ELF-1 (cell line): ENCODE measurements at places on chromosomes 7 and 10.

DNA sequence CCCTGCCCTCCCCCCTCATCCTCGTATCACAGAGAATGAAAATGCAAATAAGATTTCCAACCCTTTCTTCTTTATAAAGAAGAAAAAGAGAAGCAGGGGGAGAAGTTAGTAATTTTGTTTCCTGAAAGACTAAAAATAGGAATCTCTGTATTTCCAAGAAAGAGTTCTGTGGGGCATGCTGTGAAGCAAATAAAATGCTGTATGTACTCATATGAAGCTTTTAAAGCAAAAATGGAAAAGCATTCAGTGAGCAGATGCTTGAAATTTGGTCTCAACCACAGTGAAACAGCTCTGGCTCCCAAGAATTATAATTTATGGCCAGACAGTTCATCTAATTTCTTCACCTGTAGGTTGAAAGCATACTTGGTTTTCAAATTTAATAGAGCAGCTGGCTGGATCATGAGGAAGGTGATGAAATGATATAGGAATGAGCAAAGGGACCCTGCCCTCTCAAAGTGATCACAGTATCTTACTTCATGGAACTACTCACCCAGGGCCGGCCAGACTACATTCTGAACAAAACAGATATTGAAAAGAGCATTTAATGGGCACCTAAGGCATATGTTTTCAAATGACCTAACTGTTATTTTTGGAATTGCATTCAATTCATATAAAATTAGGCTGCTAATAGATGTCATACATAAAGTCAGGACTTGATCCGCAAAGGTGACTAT is 31.4 kb downstream of the SVIL start:
- DNase-seq: no peak

- peak; percentile 84 for DNase-seq
Measured at GRCh38 chr7:44333911-44334733, 8.7 kb upstream of the CAMK2B start.

- DNase-seq: no peak
Measured at GRCh38 chr10:28418069-28418468, 114.8 kb upstream of the WAC start.

- no peak for DNase-seq
Measured at GRCh38 chr10:96609510-96609909, 22.7 kb upstream of the TM9SF3 start.

- DNase-seq: no peak
Measured at GRCh38 chr10:12907656-12908055, 93.9 kb downstream of the CCDC3 start.

DNA sequence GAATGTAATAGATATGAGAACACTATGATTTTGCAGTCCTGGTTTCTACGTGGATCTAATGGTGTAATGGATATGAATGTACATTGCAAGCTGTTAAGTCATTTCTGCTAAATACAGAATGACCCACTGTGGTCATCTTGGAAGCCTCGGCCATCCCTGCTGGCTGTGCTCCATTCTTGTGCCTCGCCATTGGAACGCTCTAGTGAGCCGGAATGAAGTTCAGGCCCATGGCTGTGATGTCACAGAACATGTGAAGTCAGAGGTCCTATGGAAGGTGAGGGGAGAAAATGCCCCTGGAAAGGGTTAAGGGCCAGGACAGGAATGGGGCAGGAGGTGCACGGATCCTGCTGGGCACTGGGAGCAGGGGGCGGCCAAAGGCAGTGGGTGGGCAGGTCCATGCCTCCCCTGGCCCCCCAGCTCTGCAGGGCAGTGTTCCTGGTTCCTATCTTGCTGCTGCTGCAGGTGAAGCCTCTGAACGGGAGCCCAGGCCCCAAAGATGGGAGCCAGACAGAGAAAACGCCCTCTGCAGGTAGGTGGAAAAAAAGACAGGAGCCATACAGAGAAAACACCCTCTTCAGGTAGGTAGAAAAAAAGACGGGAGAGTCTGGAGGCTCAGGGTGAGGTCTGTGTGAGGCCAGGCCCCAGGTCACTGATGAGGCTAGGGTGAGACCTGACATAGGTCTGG is at the start of gene LLCFC1:
LLCFC1 (plus strand) TSS at position 259 of the 685 bp plus-strand sequence; CDS start at position 397, 138 bp downstream.
- DNase-seq: peak; percentile 76

GRCh38 chr10:98138031-98138430 is 3.6 kb downstream of the R3HCC1L start:
- DNase-seq: no peak

GRCh38 chr7:42237811-42238541 is 967 bp upstream of the GLI3 start:
- peak; percentile 85 for DNase-seq

- DNase-seq: no peak
Measured at GRCh38 chr10:120156614-120157274, 264.2 kb downstream of the SEC23IP start.

- DNase-seq: no peak
Measured at GRCh38 chr7:39582536-39582935, 16.3 kb downstream of the YAE1 start.

DNA sequence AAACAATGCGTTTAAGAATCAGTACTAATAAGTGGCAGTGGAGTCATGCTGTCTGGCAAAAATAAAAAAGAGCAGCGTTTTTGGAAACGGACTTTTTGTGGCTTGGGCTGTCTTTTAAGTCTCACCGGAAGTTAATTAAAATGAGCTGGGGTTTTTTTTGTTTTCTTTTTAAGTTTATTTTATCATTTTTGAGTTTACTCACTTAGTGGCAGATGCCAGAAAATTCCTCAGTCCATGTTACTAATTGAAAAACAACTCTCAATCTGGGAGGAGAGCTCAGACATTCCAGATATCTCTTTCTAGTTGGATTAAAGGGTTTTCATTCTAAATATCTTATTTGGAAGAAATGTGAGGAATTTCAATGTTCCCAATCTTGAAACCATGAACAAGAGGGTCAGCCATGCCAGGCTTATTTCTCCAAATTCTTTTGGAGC is 133.8 kb upstream of the AGR3 start:
- no peak for DNase-seq

DNA sequence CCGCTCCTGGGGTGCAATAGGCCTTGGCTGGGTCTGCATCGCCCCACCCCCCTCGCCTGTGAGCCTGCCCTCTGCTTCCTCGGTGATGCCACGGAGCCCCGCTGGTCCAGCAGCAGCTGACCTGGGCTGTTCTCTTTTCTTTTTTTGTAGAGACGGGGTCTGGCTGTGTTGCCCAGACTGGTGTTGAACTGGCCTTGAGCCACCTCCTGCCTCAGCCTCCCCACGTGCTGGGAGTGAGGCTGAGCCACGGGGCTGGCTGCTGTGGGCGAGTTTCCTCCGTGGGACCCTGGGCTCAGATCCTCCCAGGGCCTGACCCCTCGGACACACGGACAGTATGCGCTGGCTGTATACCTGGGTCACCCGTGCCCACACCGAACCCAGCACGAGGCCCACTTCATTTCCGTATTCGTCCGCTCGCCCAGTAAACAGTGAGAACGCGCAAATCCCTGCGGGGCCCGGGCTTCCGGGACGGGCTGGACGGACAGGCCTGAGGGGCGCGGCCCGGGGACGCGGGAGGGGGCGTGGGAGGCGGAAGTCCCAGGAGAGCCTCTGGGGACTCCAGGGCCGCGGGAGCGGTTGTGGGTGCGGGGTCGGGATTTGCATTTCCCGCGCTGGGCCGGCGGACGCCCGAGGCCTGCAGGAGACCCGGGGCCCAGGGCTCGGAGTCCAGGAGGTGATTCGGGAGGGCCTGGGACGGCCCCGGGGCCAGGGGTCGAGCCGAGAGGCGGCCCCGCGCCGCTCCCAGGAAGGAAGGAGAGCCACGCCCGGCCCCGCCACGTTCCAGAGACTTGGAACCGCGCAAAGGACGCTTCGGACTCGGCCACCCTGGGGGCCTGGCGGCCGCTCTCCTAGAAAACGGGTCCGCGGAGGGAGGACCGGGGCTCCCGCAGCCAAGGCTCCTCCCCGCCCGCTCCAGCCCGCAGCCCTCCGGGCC is 57.7 kb upstream of the DNAJB6 start:
- no peak for DNase-seq

DNA sequence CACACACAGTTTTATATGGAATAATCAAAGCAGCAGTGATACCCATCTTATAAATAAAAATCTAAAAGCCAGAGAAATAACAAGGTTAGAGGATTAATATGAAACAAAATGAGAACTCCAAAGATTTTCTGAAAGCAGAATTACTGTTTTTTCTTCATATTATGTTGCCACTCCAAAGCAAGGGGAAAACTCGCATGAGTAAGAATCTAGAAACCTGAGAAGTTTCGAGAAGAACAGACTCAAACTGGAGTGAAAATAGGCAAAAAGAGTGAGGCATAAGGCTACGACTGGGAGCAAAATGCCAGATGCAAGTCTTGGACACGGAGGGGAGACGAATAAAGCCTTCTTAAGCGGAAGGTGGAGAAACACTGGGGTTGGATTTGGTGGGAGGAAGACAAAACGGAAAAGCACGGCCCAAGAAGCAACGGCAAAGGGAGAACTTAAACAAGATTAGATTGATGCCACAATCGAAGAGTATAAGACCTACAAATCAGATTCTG is 923 bp downstream of the TNPO3 start:
- no peak for DNase-seq

DNA sequence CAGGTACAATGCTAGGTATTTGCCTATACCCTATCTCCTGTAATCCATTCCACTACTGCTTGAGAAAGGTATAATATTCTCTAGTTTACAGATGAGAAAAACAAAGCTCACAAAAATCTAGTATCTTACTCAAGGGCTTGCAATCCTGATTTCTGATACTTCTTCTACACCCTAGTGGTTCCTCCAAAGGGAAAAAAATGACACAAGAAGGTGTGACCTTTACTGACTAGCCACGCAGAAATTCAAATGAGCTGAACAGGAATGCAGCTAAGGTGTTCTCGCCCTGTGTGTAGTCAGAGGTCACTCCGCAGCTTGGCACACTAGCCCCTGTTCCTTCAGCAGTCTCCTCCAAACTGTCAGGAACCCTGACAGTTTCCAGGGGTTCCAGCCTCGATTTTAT is 59.5 kb upstream of the TM9SF3 start:
- no peak for DNase-seq

DNA sequence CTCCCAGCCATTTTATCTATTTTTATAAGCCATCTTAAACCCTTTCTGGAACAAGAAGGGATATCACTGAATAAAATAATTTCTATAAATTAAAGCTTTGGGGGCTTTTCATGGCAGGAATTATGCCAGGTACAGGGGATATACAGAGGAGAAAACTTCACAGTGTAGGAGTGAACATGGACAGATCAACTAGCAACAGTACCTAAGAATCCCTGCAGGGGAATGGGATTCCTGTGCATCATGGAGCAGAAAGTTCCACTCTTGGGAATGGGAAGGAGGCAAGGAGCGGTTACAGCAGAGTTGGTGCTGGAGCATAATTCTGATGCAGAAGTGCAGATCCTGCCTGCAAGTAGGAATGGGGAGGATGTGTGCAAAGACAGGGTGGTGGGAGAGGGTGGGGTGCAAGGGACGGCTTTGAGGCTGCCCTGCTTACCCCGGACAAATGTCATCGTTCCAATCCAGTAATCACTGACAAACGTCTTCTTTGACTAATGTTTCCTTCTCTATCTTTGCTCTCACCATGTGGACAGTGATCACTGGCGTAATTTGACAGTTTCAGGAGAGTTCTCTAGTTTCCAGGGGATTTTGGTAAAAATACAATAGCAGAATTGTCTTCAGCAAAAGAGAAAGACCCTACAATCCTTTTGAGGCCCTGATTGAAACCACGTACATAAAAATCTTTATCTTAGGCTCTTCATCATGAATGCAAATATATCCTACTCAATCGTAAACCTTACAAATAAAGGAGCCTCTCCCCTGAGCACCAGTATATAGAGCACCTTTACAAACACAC is 196.7 kb downstream of the HECW1 start:
- no peak for DNase-seq

DNA sequence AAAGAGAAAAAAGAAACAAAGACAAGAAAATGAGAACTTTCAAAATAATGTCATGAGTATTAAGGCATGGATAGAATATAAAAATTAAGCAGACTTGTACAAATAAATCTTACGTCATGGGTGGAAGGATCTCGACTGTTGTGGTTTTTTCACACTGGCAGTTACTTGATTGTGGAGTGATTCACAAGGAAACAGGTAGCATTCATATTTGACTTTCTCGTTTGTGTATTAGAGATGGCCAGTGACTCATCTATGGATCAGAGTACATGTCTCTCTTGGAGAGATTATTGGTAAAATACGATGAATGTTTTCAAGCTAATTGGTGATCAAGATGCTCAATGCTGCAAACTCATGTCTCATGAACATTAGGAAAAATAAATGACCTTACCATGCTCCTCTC is 564.3 kb downstream of the GATA3 start:
- no peak for DNase-seq

- peak; percentile 38 for DNase-seq
Measured at GRCh38 chr7:128933180-128933891, 4.4 kb upstream of the IRF5 start.

DNA sequence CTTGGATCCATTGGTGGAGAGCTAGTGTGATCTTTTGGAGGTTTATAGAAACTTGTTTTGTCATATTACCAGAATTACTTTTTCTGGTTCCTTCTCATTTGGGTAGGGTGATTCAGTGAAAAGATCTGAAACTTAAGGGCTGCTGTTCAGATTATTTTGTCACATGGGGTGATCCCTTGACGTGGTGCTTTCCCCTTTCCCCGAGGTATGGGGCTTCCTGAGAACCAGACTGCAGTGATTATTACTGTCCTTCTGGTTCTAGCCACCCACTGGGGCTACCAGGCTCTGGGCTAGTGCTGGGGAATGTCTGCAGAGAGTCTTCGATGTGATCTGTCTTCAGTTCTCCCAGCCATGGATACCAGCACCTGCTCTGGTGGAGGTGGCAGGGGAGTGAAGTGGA is 1030.0 kb downstream of the GRM8 start:
- no peak for DNase-seq
